ENCODE measurements at places on chromosomes 4 and X.

GRCh38 chrX:109268340-109268739, 213.5 kb downstream of the GUCY2F start:
- DNase-seq, result no peak

GRCh38 chr4:171561419-171561818, 251.8 kb upstream of the GALNTL6 start:
- no peak for DNase-seq

DNA sequence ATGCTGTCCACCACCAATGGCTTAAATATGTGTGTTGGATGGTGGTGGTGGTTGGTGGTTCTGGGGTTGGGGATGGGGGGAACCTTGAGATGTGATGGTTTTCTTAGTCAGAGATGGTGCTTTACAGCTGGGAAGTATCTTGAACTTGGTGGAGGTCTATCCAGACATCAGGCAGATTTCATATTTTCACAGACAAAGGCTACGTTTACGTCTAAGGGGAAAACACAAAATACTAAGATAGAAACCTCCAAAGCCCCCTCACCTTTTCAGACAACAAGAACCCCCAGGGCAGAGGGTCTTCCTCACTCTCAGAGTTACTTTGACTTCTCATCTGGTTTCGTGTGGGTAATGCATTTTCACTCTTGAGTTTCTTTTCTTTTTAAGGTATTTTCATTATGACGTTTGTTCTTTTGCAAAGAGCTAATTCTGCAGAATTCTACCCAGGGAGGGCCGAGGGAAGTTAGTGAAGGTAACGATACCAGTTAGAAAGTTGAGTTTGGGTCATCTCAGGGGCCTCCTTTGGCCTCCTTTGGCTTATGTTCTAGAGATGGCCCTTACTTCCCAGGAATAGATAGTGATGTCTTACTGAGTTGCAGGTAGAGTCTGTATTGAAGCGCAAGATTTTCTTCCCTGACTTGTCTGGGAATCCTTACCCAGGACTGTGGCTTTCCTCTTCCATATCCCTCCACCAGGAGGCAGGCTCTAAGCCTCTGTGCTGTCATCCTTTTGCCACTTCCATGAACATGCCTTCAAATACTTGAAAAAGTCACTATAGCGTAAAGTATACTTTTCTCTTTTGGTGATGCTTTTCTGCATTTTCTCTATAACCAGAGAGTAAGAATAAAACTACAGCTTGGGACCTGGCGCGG, 31.9 kb downstream of the RHOH start:
- no peak for DNase-seq

- DNase-seq, result no peak
These were observed 56.2 kb downstream of the ADRA2C start for GRCh38 chr4:3822230-3822947.
